ENCODE measurements at places on chromosomes 11 and 22.

DNA sequence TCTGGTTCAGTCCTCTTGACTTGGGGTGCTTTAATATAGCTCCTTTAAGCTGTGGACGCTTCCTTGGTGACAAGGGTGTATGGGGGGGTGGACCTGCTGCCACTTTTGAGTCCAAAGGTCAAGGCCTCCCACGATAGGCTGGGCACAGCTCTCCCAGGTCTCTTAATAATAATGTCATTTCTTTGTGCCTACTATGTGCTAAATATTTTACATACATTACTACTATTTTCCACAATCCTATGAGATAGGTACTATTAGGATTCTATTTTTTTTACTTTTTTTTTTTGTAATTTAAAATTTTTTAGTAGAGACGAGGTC, 304 bp upstream of the UCP3 start:
- no peak for DNase-seq

- no peak for DNase-seq
These were observed 313 bp downstream of the PRCP start for GRCh38 chr11:82899957-82900276.

- no peak for DNase-seq
These were observed 35.6 kb upstream of the TMEM123 start for GRCh38 chr11:102488208-102488607.

GRCh38 chr11:102472127-102472526, 19.6 kb upstream of the TMEM123 start:
- no peak for DNase-seq

DNA sequence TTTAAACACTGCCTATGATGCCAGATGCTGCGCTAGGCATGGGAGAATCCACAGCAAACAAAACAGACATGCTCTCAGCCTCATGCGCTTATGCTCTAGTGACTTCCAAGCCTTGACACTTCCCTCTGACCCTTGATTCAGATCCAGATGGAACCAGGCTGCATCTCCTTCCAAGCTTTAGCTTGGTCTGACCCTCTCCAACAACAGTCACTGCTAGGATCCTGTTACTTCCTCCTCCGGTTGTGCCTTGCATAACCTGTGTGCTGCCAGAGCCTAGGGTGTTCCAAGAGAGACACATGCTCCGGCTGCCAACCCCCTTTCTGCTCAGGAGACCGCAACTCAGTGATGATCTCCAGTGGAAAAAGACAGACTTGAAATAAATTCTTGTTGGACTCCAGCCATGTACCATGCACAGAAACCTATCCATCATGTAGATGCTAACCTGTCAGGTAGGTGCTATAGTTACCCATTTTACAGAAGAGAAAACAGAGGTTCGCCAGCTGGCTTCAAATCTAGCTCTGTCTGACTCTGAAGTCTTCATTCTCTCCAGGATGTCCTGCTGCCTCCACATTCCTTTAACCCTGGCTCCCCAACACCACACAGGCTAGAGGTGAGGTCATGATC, 136.3 kb upstream of the TEAD1 start:
- DNase-seq = no peak

- DNase-seq = no peak
These were observed 28.6 kb upstream of the RCE1 start for GRCh38 chr11:66814678-66815077.

GRCh38 chr11:122851366-122851966, 13.2 kb downstream of the CRTAM start:
- DNase-seq = no peak

DNA sequence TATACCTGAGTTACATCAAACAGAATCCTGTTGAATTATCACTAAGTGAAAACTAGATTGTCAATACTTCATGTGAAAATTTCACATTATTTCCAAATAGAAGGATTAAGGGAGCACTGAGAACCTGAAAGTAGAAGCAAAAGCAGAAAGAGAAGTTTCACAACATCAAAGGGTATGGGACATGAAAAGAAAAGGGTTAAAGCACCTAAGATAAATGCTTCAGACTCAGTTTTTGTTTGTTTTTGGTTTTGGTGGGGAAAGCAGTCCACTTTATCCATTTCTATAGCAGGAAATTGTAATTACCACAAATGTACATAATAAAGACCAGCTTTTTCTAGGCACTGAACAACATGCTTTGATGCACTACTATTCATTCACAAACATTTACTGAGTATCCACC, 1069.7 kb upstream of the CCDC90B start:
- DNase-seq = no peak

DNA sequence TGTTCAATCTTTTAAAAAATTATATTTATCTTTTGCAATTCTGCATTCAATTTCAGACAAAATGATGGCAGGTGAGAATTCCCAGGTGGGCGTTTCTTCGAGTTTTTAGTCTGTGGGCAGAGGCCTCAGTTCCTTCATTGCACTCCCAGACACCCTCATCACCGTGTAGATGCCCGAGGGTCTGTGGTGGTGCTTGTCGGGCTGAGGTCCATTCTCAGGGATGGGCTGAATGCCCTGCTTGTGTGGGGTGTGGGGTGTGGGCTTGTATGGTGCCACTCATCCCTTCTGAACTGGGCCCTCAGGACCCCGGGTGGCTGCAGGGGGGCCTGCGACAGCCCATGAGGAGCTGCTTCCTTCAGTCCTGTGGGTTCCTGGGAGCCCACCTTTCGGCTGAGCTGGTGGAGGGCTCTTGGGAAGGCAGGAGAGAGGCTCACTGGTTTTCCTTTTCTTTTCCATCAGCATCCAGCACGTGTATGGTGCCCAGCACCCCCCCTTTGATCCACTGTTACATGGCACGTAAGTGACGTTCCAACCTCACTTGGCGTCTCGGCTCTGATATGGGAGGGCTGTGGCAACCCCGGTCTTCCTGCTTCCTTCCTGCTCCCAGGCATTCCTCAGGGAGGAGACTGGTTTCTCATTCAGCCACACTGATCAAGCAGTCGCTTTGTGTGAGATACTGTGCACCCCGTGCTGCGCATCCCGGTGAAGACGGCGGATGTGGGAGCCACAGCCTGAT, 29.8 kb downstream of the TBC1D22A start:
- no peak for DNase-seq

- no peak for DNase-seq
These were observed 26.8 kb downstream of the MYH9 start for GRCh38 chr22:36360871-36361383.

GRCh38 chr11:90594658-90595057, 371.8 kb upstream of the CHORDC1 start:
- DNase-seq = no peak

GRCh38 chr11:32333320-32333991, 101.9 kb downstream of the WT1 start:
- no peak for DNase-seq

DNA sequence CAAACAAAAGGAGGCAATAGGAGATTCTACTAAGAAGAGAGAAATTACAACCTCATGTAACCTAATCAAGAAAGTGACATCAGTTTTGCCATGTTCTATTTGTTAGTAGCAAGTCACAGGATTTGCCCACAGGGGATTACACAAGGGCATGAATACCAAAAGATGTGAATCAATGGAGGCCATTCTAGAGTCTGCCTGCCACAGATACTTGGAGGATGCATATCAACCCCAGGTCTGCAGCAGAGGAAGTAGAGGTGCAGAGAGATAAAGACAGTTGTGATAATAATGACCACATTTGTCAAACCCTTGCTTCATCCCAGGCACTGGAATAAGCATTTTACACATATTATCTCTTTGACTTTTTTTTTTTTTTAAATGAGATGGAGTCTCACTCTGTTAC, 2.4 kb upstream of the ASCC2 start:
- no peak for DNase-seq

DNA sequence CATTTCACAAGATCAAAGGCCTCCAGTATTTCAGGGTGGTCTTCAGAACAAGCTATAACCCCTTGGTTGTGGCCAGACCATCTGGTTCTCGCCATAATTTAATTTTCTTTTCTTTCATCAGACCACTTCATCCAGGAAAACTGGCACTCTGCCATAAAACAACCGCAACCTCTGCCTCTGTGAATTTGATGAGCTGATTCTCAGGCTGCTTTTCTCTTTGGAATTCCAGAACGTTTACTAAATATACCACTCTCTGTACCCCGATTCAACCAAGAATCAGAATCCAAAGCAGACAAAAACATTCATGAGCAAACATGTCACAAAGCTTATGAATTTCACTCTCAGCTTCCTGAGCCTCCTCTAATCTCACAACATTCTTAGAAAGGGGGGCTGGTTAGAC, 331.8 kb upstream of the SYN3 start:
- DNase-seq = no peak

- no peak for DNase-seq
These were observed 75.8 kb downstream of the GGTLC2 start for GRCh38 chr22:22720201-22720723.

GRCh38 chr11:61747192-61747966, 5.1 kb upstream of the MYRF start:
- peak; percentile 65 for DNase-seq

DNA sequence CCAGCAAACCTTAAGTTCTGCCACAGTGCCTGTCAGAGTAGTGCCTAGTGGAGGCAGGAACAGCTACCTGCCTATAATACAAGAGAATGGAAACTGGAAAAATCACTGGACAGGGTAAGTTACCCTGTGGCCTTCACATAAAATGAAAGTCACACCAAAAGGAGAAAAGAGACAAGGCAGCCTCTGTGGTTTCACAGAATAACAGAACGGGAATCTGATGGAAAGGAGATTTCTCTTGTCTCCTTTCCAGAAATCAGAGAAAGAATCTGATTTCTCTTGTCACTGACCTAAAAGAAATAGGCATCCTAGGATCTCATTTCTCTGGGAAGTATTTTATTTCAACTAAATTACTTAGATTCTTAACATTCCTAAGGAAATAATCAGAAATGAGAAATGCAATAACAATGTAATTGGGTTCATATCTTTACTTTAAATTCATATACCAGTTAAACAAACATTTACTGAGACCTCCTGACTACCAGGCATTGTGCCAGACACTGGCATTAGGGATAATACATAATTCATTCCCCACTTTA, 41.6 kb downstream of the PRCP start:
- peak; percentile 85 for DNase-seq

GRCh38 chr11:129323896-129324502, 51.6 kb upstream of the BARX2 start:
- no peak for DNase-seq

- DNase-seq = peak; percentile 88
These were observed 66.9 kb downstream of the TBC1D22A start for GRCh38 chr22:46829117-46829891.

- DNase-seq = peak; percentile 80
These were observed 36.1 kb downstream of the LIMK2 start for GRCh38 chr22:31248138-31248745.

All from A172 (cell line).